ENCODE measurements at places on chromosomes 6 and 20.

DNA sequence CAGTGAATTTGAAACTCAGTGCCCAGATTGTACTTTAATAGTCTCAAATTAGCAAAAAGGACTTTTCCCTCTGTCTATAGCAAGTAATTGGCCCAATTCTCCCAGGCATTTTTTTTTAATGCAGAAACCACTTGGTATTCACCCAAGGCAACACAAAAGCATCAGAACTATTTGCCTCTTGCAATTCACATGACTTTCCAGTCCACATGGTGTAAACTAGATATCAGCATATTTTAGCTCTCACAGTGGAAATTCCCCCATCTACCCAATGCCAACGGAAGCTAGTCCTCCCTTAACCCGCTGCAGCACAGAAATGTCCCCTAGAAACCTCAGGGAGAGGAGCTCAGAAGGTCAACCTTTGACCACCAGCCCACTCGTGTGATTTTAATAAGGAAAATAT is 103.4 kb upstream of the CDYL start:
- no peak for DNase-seq

DNA sequence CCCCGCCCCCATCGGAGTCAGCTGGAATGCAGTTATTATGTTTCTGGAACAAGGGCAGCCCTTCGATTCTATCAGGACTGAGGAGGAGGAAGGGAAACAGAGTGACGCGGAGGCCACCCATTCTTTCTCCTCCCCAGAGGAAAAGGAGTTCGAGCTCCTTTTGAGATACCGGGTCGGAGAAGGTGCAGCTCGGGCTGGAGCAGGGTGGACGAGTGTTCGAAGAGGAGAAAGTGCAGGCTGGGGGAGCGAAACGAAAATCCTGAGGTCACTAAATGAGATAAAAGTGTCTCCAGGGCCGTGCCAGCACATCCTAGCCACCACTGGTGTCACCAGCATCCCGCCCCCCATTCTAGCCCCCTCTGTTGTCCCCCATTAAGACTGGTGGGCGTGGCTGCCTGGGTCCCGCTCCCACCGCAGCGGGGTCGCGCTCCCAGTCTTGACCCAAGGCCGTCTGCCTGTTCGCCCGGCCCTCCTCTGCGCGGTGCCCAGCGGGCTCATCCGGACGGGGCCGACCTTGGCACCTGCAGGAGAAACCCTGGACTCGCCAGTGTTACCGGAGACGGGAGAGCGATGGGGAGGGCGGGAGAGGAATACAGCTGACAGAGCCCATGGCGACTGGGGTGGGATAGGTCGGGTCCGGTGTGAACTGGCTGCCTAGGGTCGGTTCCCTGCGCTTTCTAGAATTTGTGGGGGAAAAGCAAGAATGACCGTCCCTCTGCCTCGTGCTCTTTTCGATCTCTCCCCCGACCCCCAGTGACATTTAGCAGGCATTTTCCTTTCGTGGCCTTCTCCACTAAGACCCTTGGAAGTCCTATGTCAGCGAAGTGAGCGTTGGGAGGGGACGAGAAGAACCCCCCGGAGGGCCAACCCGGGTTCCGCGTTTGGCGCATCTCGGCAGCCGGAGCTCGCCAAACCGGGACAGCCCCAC is 16.2 kb downstream of the FOXA2 start:
- DNase-seq: no peak

GRCh38 chr20:22560817-22561216 is 23.6 kb downstream of the FOXA2 start:
- no peak for DNase-seq

GRCh38 chr6:34680802-34681515 is 15.6 kb downstream of the ILRUN start:
- no peak for DNase-seq

GRCh38 chr6:75735491-75736186 is 13.4 kb upstream of the MYO6 start:
- no peak for DNase-seq

- peak; percentile 30 for DNase-seq
Observed at GRCh38 chr6:89941031-89941762, 46.9 kb downstream of the GJA10 start.

DNA sequence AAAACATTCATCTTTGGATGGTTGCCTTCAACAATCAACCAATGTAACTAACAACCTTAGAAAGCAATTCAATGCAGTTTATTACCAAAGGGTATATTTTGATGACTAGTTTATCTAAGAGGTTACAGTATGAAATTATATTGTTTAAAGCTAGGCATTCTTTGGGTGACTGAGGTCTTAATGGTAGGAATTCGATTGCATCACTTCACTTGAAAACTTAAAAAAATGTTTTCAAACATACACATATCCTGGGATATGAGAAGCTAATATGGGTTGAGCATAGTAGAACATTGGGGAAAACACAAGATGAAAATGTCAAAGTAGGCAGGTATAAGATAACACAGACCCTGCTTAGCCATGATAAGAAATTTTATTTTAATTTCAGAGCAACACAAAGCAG is 144.6 kb upstream of the BMP5 start:
- DNase-seq: no peak

DNA sequence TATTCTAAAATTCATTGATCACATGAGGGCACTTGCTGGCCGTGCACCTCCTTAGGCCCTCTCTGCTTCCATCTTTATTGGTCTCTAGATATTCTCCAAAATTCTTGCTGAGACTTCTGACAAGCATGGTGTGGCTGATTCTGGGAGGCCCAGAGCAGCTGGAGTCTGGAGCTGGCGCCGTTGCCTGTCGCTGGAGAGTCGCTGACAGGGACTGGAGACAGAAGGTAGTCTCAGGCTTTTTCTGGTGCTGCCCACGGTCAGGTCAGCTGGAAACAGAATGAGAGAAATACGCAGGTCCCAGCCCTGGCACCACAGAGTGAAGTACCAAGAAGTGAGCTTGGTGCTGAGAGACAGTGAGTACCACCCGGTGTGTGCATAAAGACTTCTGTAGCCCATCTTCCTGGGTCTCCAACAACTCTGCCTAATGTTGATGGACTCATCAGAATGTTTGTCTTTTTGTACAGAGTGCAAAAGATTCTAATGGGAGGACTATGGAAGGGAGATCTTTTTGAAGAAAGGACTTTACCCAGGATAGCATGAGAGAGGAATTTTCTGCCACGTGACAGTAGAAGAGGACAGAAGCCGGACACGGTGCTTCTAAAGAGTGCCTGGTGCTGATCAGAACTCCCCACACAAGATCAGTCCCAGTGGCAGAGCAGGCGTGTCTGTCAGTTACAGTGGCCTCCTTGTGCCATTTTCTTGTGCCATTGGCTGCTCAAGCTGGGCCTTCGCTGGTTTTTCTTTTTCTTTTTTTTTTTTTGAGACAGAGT is 1.8 kb upstream of the ALDH8A1 start:
- DNase-seq: no peak

DNA sequence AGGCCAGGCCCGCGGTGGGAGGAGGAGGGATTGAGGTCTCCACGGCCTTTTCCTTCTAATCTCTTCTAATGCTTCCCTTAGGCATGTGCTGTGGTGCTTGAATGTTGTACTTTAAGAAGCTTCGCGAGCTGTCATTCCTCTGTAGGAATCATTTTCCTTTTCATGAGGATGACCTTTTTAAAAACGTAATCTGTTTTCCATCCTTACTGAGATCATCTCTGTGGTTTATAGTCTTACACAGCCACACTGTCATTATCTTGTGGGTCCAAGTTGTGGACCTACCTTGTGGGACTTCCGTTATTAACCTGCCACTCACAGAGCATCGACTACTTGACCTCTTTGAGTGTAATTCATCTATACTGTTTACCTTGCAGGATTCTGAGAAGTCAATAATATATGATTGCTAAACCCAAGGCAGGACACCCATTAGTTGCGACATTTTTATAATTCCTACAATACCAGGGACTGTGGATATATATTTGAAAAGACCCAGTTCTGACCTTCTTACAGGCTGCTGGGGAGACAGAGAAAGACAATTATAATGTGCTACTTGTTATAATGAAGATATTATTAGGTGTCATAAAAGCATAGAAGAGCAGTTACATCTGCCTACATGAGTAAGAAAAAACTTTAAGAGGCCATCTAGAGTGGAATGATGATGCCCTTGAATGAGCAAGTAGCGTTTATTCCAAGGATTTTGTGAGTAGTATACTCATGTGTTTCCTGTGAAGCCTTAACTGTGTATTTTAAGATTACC is 842 bp downstream of the SLC25A27 start:
- no peak for DNase-seq

DNA sequence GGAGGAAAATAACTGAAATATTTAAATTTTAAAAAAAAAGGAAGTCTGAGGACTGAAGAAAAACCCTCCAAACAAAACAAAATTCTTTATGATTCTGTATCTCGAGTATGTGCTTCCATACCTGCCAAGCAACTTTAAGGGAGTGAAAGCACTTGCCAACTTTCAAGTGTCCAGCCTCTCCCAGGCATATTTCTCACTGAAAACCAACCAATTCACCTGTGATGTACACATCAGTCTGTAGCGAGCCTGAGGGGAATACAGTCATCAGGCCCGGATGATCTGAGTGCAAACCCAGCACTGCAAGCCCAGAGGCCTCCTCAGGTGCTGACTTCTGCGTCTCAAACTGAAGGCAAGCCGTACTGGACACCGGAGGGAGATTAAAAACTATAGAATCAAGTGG is 164.8 kb upstream of the NT5E start:
- no peak for DNase-seq

GRCh38 chr6:3920321-3920720 is 71.1 kb downstream of the FAM50B start:
- DNase-seq: no peak

DNA sequence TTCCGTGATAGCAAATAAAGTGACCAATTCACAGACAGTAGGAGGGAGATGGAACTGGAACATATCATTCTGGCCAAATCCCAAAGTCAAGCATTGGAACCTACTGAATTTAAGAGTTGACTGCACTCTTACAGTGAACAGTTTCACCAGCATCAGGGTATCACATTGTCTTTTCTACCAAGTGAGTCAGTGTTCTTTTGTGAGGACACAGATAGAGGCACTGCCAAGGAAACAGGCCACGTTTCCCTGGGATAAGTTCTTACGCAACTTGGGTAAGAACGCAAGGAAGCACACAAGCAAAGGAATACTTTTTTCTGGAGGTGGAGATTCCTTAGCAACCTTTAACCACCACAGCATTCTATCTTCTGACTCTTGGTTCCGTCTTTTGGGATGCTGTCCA is 28.6 kb upstream of the ENPP5 start:
- DNase-seq: no peak

DNA sequence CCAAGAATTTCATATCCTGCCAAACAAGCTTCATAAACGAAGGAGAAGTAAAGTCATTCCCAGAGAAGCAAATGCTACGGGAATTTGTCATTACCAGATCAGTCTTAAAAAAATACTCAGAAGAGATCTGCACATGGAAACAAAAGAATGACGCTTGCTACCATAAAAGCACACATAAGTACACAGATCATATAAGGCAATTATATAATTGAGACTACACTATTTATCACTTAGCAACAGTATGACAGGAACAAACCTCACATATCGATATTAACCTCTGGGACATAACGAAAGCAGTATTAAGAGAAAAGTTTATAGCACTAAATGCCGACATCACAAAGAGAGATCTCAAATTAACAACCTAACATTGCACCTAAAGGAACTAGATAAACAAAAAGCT is 67.6 kb upstream of the TMEM200A start:
- no peak for DNase-seq

GRCh38 chr20:56004007-56004406 is 1.3 kb downstream of the CBLN4 start:
- no peak for DNase-seq

DNA sequence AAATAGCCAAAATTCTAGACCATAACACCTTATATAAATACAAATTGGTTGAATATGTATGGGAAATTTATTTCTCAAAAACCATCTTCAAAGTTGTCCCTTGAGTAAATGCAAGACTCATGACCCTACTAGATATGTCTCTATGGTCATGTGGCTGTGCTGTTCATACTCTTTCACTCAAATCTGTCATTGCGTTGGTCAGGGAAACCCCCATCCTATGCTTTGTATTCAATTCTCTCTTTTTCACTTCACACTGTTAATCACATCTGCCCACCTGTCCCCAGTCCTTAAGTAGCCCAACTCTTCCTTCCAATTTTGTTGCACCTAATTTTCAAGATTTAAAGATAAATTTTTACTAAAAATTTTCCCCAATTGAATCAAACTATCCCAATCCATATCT is 51.0 kb downstream of the RPS12 start:
- no peak for DNase-seq

GRCh38 chr6:28211840-28212509 is 13.1 kb upstream of the ZSCAN9 start:
- no peak for DNase-seq

- no peak for DNase-seq
Observed at GRCh38 chr20:1423625-1424106, 30.8 kb upstream of the FKBP1A start.

DNA sequence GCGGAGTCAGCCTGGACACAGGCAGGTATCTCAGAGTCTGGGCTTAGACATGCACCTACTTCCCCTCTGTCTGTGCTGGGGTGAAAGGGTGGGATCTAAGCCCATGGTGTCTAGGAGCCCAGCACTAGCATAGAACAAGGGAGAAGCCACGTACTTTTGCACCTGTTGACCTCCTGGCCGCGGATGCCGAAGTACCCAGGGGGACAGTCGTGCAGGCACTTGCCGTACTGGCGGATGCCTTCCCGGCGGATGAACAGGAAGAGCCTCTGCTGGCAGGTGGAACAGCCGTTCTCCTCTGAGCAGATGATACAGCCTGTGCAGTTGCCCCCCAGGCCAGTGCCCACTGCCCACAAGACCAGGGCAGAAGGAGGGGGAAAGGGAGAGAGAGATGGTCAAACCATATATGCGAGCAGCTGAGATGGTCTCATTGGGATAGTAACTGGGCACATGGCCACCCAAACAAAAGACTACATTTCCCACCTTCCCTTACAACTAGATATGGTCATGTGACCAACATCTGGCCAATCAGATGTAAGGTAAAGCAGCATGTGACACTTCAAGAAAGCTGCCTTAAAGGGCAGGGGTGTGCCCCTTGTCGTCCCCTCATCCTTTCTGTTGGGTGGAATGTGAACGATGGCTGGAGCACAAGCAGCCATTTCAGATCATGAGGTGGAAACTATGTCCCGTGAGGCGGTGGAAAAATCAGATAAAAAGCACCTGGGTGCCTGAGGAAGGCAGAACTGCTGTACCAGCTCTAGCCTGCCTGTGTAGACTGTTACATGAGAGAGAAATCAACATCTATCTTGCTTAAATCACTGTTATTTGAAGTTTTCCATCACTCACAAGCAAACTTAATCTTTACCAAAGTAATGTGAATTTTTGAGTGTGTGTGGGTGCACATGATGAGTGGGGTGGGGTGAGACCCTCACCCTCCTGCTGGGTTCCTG is 34.0 kb downstream of the RSPO4 start:
- DNase-seq: no peak

Data from muscle of back (tissue), 13 donors.